ENCODE measurements at places on chromosomes 16 and 17. TPM values are rescaled to one million over a fixed set of nuclear protein-coding genes. Genes with fewer than 3 reads are reported as not detected.

TBC1D16 gene
- 37.5 TPM for total RNA-seq

CCDC144A gene
- total RNA-seq: 0.11 TPM

TMEM235 gene
- 2.0 TPM for total RNA-seq

DNA sequence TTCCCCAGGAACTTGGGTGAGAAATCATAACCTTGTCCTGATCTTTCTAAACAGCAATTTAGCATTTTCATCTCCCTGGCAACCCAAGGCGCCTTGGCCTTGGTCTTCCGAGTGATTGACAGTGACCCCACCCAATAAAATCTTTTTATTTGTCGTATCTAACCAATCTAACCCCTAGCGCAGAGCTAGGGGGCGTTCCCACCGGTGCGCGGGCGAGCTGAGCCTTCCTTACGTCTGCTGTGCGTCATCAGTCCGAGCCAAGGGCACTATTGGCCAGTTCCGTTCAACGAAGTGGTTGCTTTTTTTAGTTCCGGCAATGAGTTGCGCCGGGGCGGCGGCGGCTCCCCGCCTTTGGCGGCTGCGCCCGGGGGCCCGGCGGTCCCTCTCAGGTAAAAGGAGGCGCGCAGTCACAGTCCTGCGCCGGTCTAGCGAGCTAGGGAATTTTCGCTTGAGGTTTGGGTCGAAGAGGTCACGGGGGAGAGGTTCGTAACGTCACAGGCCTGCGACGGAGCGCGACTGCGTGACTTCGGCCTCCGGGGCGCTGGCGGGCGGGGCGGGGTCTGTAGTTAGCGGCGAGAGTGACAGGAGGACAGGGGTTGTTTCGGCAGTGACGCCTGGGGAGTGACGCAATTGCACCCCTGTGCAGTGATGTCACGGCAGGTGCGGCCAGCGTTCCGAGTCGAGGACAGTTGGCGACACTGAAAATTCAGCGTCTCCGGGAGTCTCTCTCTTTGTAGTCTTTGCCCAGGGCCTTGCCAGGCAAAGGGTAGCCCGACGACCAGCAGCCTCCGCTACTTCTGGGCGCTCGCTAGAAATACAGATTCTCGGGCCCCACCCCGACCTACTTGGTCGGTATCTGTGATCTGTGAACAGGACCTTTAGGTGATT is at the start of gene COQ7:
Gene COQ7, plus strand, starts transcription at position 266 of the 888 bp plus-strand sequence. Its CDS starts 51 bp downstream, at position 317.
- H3K4me3 ChIP-seq: peak within 1 kb of the TSS; percentile 65
- H3K27ac ChIP-seq: peak within 1 kb of the TSS; percentile 100
- peak; percentile 100 for DNase-seq

DNA sequence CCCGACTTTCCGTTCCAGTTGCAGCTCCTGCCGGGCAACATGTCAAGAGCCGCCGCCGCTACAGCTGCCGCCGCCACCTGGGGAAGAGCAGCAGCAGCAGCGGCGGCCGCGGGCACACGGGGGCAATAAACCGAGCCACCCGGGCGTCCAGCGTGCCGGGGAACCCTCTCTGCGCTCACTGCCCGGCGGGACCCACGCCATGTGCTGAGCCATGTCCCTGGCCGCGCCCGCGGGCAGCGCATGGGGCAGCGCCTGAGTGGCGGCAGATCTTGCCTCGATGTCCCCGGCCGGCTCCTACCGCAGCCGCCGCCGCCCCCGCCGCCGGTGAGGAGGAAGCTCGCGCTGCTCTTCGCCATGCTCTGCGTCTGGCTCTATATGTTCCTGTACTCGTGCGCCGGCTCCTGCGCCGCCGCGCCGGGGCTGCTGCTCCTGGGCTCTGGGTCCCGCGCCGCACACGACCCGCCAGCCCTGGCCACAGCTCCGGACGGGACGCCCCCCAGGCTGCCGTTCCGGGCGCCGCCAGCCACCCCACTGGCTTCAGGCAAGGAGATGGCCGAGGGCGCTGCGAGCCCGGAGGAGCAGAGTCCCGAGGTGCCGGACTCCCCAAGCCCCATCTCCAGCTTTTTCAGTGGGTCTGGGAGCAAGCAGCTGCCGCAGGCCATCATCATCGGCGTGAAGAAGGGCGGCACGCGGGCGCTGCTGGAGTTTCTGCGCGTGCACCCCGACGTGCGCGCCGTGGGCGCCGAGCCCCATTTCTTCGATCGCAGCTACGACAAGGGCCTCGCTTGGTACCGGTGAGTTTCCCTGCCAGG is 604 bp downstream of the HS3ST3B1 start:
- peak overlapping the region; percentile 67 for H3K4me3 ChIP-seq
- DNase-seq: peak; percentile 60
- H3K36me3 ChIP-seq: no peaks in the 10 kb centered on the region
- peak overlapping the region; percentile 1 for H3K27ac ChIP-seq
- peaks cover 53% of the 10 kb centered on the region for H3K27me3 ChIP-seq

DNA sequence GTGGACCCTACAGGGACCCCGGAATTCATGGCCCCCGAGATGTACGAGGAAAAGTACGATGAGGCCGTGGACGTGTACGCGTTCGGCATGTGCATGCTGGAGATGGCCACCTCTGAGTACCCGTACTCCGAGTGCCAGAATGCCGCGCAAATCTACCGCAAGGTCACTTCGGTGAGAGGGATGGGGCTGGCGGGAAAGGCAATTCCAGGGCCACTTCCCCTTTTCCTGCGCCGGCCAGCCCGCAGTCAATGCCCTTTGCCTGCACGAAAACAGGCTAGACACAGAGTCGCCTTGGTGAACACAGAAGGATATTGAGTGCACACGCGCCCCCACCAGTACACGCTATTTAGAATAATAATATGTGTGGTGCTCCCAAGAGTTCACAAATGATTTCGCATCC is 4.0 kb downstream of the WNK4 start:
- H3K27ac ChIP-seq: no peak overlapping the region
- no peaks in the 10 kb centered on the region for H3K4me1 ChIP-seq
- peaks cover 42% of the 10 kb centered on the region for H3K27me3 ChIP-seq
- no peaks in the 10 kb centered on the region for H3K36me3 ChIP-seq

DNA sequence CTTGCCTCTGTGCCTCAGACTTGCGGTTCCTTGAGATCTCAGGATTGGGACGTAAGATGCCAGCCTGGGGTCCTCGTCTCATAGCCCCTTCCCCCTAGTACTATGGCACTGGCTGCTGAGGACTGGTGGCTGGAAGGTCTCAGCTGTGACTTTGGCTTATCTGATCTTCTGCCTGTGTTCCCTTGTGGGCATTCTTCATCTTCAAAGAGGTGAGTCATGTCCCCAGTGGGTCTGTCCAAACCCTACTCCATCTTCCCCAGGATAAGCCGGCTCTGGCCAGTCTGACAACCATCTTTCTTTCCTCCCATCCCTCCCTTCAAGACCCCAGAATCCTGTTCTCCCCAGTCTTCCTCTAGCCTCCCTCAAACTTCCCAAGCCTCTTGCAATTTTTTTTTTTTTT is 3.6 kb downstream of the CD19 start:
- H3K36me3 ChIP-seq: no peaks in the 10 kb centered on the region
- no peak overlapping the region for H3K27ac ChIP-seq
- H3K4me1 ChIP-seq: no peaks in the 10 kb centered on the region

Data from cardiac muscle cell (in vitro differentiated cells and primary cell).